GM23248 (cell line): ENCODE measurements at places on chromosomes 7 and 10.

DNA sequence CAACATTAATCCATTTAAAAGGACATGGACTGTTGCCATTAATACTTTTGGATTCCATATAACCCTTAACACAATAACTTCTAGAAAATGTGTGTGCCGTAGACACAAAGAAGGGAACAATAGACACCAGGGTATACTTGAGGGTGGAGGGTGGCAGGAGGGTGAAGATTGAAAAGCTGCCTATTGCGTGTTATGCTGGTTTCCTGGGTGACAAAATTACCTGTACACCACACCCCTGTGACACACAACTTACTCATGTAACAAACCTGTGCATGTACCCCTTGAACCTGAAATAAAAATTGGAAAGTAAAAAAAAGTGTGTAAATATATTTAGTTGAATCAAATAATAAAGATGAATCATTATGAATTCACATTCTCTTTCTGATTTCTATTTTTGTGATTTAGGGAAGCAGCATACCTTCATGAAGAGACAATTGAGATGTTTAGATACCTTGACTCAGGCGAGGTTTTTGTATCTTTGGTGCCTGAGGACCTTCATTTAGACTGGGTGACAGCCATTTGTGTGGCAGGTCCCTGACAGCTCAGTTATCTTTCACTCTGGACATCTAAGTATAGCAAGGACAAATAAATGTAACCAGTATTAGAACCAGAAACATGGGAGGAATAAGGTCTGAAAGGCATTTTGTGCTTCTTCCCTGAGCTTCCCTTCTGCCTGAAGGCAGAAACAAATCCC lies 28.7 kb downstream of the GIMAP8 start:
- DNase-seq, result no peak

DNA sequence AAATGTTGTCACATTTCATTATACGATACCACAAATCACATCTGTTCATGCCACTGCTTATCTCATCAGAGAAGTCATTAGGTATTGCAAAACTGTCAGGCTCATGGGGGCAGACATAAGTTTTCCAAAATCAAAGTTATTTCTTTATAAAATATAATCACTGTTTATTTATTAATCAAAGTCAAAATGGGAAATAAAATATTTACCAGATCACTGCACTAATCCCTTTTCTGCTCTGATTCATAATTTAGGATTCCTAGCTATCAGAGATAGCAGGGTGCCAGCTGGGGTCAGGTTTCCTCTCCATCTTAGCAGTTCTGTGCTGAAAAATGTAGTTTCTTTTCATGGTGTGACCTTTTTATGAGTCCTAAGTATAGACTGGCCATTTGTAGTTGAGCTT lies 117.7 kb upstream of the LANCL2 start:
- peak; percentile 39 for DNase-seq

DNA sequence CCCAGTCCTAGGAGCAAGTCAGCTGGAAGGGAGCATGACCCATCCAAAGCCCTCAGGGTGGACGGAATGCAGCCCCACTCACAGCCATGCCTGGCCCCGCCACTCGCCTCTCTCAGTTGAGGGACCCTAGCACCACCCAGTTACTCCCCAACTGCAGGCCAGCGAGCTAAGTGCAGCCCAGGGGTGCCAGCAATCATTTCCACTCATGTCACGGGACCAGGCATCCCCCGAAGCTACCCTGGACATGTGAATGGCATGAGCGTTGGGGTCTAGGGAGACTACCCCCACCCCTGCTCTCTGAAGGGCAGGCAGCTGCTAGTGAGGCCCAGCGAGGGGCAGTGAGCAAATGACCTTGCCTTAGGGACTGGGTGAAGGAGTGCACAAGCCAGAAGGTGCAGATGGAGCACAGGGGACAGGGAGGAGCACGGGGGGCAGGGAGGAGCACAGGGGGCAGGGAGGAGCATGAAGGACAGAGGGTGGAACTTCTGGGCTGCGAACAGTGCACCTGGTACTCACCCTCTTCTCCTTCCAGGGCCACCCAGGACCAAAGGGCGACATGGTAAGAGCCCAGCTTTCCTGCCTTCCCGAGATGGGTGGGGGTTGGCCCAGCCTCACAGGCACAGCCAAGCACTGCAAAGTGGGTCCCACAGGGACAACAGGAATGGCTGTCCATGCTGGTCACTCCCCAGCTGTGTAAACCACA lies 87.3 kb downstream of the COL13A1 start:
- no peak for DNase-seq

DNA sequence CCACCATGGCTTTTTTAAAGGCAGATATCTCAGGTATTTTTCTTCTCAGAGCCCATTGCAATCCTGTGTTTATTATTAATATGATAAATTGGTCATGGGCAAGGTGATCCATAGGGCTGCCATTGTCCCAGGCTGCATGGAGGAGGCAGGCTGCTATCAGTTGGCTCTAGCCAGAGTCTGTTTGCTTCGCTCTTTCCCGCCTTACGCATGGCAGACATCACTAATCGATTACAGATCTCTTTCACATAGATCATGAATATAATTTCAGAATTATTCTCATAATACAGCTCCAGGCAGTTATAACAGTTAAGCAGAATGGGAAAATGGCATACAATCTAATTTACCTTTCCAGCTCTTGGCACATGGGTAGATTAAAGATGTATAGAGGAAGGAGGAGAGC lies 30.4 kb upstream of the HABP2 start:
- DNase-seq, result no peak
